ENCODE measurements at places on chromosomes 3 and 15.

- no peak for DNase-seq
Measured at GRCh38 chr15:101480613-101481380, 8.7 kb downstream of the PCSK6 start.

- DNase-seq, result no peak
Measured at GRCh38 chr15:63243776-63244175, 33.6 kb upstream of the APH1B start.

DNA sequence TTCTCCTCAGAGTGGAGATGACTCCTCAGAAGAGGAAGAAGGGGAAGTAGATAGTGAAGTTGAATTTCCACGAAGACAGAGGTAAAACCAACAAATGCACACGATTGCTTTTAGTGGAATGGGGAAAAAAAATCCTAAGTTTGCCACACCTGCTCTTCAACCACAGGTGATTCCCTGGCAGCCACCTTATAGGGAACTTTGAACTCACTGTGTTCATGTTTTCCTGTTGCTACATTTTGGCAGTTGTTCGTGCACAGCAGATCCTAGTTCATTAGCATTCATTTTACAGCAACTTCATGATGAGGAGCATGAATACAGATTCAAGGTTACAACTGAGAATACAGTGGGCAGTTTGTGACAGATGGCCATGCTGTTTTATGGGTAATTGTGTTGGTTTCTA, 21.5 kb downstream of the TMEM41A start:
- DNase-seq, result no peak

DNA sequence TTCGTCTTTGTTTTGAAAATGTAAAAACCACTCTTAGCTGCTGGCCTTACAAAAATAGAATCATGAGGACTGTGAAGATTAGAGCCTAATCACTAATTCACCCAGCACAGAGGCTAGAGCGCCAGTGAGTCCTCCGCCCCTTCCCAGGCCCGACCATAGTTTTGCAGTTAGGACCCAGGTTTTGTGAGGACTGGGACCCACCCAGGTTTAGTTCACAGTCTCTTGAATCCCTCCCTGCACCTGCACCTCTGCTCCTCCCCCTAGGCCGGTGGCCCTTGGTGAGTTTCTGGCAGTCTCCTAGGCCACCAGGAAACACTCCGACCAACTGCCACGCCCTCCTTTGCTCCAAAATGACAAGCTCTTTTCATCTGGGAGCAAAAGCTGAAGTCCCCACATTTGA, 136.0 kb upstream of the CCDC54 start:
- peak; percentile 31 for DNase-seq

DNA sequence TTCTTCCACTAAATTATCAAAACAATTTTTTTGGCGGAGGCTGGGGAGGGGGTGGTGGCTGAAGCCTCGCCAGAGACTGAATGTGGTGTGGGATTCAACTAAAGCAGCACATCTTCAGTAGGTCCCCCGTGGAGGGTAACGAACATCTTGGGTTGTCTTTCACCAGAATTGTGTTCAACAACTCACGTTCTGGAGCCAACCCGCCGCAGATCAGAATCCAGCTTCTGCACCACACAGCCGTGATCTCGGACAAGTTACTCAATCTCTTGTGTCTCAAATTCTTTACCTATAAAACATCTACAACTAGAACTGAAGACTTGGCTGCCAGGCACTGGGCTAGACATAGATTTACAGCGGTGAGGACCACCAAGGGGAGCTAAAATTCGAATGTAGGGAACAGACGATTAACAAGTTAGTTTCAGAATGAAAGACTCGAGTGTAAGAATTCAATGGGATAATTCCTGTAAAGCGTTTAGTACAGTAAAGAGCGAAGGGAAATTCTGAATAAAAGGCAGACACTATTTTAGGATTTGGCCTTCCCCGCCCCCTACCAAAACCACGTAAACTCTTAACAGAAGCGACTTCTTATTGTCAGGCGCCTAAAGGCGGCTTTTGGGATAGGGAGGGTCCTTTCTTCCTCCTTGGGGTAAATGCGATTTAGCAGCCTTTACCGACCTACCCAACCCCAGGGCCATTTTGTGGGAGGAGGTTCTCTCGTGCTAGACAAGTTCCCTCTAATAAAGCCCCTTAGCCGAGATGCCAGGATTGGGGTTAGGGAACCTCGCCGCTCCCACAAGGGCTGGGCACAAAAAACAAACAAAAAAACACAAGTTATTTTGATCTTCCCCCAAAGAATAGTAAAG, 697 bp upstream of the RAB5A start:
- no peak for DNase-seq

DNA sequence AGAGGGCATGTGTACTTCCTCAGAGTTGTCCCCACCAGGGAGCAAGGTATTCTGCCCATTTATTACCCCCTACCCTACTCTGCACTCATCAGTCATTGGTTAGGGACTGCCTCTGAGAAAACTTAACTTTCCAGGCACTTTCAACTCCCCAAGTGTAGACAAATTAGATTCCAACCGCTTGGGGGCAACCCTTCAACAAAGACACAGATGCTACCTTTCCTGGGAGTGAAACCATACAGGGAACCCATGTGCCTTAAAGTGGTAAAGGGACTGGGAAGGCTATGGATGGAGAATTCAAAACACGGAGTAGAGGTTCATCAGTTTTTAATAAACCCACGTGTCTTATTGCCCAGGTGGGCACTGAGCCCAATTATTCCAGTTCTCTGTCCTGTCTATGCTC, 19.4 kb upstream of the UBE2E2 start:
- peak; percentile 72 for DNase-seq

GRCh38 chr3:77605308-77605707, 565.4 kb downstream of the ROBO2 start:
- no peak for DNase-seq

Data from EH (cell line).